Suppressor macrophage (primary cell): ENCODE measurements at places on chromosomes 3 and 15.

DNA sequence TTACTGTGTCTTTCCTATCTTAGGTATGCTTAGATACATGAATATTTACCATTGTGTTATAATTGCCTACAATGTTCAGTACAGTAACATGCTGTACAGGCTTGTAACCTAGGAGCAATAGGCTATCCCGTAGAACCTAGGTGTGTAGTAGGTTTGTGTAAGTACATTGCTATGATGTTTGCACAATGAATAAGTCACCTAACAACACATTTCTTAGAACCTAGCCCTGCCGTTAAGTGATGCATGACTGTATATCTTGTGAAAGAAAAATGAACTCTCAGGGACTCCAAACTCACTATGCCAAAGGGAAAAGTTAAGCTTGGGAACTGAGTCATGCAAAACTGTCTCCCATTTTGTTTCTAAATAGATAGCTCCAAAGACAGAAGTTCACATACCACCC, 91.5 kb upstream of the ACP3 start:
- no peak for DNase-seq

DNA sequence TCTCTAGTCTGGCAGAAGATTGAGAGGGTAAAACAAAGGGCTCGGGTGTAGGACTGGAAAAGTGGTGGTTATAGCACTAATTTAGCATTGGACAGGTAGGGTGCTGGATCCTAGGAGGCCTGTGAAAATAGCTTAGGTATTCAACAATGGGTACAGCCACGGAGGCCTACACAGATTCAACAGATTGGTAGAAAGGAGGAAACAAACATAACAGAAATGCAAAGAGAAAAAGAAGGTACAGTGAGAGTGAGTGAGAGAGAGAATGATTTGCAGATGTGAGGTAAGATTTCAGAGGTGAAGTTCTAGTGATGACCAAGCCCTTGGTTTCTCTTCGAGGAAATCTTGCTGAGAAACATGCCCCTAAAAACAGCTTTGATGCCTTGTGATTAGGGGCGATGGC, 37.9 kb downstream of the ADIPOQ start:
- no peak for DNase-seq

GRCh38 chr3:170903123-170903522, 5.3 kb downstream of the EIF5A2 start:
- DNase-seq, result no peak

DNA sequence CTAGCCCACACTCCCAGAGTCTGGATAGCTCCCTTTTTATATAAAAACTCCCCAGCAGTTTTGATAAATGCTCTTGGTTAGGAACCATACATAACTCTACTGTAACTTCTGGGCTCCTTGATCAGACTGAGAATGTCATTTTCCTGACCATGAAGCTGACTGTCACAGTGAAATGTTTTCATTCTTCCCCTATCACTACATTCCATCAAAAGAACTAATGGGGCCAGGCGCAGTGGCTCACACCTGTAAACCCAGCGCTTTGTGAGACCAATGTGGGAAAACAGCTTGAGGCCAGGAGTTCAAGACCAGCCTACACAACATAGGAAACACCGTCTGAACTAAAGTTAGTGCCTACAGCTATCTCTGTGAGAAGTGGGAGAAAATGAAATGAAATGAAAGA, 72.8 kb upstream of the MYO5C start:
- no peak for DNase-seq

- DNase-seq, result no peak
Measured at GRCh38 chr3:129118745-129119144, 2.9 kb downstream of the RAB43 start.

- DNase-seq, result peak; percentile 22
Measured at GRCh38 chr3:151227266-151227806, 24.3 kb upstream of the GPR171 start.

- peak; percentile 62 for DNase-seq
Measured at GRCh38 chr3:185176750-185177359, 24.0 kb upstream of the C3orf70 start.

GRCh38 chr15:39909007-39909406, 11.1 kb downstream of the GPR176 start:
- no peak for DNase-seq

DNA sequence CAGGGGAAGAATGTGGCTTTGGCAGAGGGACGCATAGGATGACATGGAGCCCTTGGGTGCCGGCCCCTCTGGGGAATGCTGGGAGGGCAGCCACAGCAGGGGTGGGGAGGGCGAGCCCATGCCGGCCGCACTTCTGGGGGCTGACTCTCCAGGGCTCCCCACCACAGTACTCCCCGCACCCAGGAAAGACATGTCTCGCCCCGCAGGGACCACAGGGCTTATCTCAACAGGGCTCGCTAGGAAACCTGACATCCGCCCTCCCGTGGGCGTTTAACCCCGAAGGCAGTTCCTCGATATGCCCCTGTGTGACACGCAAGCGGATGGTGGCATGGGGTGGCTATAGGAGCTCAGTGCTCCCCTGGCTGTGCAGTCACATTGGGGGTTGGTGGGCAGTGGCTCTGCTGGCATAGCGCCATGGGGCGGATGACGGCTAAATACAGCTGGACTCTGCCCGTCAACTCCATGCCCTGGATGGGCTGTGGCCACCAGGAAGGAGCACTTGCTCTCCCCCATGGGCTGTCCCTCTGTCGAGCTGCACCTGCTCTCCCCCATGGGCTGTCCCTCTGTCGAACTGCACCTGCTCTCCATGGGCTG, 141.4 kb downstream of the ADAMTS17 start:
- DNase-seq, result no peak

- no peak for DNase-seq
Measured at GRCh38 chr3:128783774-128784173, 57.8 kb downstream of the RAB7A start.

DNA sequence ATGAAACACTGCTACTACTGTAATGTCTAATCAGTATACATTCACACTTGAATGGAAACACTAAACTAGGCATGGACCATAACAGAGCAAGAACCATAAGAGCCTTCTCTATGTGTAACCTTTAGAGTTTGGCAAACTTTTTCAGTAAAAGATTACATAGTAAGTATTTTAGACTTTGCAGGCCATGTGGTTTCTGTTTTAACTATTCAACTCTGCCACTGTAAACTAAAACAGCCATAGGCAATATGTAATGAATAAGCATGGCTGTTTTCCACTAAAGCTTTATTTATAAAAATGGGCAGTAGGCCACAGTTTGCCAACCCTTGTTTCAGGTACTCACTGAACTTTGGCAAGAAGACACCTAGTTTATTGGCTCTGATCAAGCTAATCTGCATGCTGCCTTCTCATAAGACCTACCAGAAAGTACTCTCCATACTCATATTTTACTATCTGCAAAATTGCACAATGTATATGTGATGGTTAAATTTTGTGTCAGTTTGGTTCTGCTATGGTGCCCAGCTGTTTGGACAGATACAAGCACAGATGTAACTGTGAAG, 46.0 kb downstream of the UACA start:
- no peak for DNase-seq

GRCh38 chr15:80619680-80620079, 75.4 kb upstream of the ABHD17C start:
- DNase-seq, result no peak
